ENCODE measurements at places on chromosomes 2 and 18.

DNA sequence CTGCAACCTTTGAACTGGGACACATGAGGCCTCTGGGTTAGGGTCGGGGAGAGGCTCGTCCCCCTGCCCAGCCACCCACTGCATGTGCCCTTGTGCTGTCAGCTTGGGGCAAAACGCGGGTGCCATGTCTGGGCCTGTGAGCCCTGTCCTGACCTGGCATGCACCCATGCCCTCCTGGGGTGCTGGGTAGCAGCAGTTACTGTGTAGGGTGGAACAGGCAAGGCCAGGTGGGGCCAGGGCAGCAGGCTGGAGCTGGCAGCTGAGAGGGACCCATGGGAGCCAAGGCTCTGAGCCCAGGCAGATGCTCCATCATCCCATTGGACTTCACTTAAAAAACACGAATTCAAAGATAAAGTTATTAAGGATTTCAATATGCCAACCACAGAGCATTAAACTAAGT lies 133.8 kb upstream of the REV1 start:
- no peak for DNase-seq

GRCh38 chr18:50898919-50899318 lies 20.0 kb downstream of the ME2 start:
- DNase-seq, result no peak

- no peak for DNase-seq
These were observed 88.8 kb upstream of the DNMT3A start for GRCh38 chr2:25430556-25430955.

GRCh38 chr18:31100436-31101182 lies 1.6 kb downstream of the DSC2 start:
- peak; percentile 21 for DNase-seq

- no peak for DNase-seq
These were observed 34.0 kb downstream of the LOXHD1 start for GRCh38 chr18:46622999-46623398.

- DNase-seq, result no peak
These were observed at the start of gene SERPINB11 for GRCh38 chr18:63702660-63703059. TSS of gene SERPINB11 (plus strand) at chr18:63702960. CDS start at chr18:63710194, 7,234 bp downstream.

- no peak for DNase-seq
These were observed 18.2 kb downstream of the NRP2 start for GRCh38 chr2:205700331-205701132.

GRCh38 chr2:21231985-21232384 lies 108.2 kb downstream of the TDRD15 start:
- no peak for DNase-seq

DNA sequence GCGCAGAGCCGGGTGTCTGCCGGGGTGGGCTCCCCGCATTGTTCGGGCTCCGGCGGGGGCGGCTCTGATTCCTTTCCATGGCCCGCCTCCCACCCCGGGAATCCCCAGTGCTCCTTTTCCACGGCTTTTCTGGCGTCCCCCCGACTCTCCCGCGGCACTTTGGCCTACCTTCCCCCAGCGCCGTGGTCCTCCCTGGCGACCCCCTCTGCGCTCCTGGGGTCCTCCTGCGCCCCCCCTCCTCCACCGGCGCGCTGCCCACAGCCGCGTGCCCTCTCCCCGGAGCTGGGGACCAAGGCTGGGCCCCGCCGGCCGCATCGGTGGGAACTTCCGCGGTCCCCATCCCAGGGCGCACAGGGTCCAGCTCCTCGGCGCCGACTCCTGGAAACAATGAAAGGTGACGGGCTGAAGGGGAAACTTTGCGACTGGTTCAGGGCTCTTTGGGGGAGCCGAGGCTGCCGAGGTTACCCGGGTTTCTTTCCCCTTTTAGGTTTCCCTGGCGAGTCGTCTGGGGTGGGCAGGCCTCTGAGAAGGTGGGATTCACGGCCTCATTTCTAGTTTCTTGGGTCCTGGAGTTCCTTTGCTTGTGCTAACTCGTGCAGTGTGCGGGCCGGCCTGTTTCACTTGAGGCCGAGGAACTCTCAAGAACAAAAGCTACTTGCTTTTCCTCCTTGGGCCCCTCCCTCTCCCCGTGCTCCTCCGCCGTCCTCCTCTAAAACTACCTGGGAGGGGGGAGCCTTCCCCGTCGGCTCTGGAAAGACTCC lies 2.2 kb downstream of the TGIF1 start:
- peak; percentile 56 for DNase-seq

DNA sequence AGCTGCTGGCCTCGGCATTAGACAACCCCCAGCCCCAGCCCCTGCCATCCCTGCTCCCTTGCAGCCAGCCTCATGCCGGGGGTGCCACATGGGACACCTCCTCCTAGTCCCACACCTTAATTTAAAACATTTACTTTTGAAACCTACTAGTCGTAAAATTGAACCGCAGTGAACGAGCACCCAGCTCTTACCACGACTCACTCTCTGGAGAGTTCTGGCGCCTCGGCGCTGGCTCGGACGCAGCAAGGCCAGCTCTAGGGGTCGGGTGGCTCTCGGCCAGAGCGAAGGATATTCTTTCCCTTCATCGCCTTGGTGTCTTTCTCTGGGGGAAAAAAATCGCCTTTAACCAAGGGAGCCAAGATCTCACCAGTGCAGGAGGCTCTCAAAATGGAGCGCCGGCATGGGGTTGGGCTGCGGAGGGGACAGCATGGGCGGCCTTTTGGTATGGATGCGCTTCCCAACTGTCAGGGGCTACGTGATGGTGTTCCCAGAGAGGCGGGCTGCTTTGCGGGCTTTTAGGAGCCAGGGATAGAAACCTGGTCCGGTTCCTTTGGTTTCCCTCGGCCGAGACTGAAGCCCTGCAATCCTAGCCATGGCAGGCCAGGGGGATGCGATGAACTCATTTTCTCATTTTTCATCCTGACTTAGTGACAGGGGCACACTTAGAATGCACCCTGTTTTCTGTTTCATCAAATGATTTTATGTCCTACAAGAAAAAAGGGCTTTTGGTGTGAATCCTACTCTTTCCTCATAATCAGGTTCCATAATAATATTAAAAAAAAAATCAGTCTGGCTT lies 2.0 kb downstream of the HPCAL1 start:
- DNase-seq, result no peak

DNA sequence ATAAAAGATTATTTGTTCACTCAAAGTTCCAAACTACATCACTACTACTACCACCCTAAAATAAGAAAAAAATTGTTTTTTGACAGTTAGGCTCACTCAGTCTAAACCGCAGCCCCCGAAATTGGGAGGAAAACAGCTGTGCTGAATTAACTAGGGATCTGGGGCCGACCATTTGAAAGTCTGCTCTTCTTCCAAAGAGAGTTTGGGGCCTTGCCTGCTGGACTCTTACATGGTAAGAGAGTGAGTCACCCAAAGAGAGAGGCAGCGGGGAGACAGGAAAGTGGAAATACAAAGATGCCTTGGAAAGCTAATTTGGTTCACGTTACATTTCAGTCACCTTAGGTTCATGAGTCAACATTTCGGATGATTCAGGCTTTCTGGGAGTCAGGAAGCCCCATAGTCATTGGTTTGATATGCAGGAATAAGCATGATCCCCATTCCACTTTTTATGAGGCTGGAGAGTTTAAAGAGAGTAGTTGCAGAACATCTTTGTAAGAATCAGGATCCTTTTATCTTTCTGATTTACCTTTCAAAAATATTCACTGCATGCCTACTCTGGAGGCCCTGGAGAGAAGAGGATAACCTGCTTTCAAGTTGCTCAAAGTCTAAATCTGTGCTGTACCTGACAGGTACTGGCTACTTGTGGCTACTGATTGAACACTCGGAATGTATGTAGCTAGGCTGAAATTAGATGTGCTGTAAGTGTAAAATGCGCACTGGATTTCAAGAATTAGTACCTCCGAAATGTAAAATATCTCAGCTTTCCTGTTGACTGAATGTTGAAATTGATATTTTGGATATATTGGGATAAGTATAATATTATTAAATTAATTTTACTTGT lies 995 bp upstream of the RTN4 start:
- DNase-seq, result peak; percentile 50

GRCh38 chr2:147483911-147484310 lies 360.9 kb upstream of the ACVR2A start:
- no peak for DNase-seq

DNA sequence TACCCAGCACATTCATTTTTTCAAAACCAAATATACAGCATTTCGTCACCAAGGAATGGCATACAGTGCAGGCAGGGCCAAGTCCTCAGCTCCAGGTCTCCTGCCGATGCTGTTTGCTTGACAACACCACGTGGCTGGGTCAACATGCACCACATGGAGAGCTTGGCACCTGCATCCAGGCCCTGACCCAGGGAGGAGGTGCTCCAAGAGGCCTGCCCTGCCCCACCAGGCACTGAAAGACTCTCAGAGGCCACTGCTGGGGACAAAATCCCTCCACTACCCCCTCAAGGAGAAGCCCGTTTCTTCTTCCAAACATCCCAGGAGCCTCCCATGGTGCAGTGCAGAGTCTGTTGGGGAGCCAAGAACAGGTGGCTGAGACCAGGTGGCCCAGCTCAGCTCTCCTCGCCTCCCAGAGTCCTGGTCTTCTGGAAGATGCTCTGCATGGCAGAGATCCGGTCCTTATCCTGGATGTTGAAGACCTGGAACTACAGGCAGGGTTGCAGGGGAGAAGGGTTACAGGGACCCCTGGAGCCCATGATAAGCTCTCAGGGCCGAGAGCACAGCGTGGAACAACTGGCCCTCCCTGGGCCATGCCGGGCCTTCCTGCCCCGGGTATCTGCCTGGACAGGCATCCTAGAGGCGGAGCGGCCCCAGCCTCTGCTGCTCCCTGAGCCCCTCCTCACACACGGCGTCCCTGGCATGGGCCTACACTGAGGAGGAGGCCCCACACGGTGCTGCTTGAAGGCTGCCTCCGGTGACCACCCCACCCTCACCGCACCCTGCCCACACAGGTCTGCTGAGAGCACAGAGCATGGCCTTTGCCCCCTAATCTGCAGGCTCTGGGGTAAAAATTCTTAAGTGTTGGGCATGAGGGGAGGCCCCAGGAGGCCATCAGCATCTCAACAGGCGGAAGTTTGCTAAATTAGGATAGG lies 9.0 kb downstream of the MAB21L4 start:
- no peak for DNase-seq

DNA sequence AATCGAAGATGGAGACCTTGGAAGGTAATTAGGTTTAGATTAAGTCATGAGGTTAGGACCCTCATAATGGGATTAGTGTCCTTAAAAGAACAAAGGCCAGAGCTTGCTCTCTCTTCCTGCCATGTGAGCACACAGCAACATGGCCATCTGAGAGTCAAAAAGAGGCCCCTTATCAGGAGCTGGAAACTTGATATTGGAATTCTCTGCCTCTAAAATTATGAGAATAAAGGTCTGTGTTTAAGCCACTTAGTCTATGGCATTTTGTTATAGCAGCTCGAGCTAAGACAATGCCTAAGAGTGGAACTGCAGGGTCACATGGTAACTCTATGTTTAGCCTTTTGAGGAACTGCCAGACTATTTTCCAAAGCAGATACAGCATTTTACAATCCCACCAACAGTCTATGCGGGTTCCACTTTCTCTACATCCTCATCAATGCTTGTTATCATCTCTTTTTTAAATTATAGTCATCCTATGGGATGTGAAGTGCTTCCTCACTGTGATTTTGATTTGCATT lies 42.4 kb downstream of the THADA start:
- no peak for DNase-seq

GRCh38 chr2:31255911-31256571 lies 22.1 kb downstream of the EHD3 start:
- DNase-seq, result no peak

- no peak for DNase-seq
These were observed 73.3 kb upstream of the KLF7 start for GRCh38 chr2:207238831-207239701.

- no peak for DNase-seq
These were observed 185.8 kb downstream of the NDUFA10 start for GRCh38 chr2:239839306-239839705.

DNA sequence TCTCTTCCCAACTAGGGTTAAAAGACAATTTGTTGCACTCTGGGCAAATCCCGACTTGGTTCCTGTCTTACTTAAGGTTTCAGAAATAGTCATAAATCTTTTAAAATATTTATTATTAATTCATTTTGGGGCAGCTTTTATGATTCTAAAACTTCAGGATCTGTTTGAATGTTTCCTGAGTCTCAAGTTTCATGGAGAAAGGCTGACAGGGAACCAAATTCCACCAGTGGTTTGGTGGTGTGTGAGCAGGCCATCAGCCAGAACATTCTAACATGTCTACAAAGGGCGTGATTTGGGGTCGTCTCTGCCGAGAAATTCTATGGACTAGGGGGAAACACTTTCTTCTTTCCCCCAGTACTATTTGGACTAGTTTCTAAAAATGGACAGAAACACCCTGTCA lies 366.4 kb downstream of the ZNF521 start:
- no peak for DNase-seq

DNA sequence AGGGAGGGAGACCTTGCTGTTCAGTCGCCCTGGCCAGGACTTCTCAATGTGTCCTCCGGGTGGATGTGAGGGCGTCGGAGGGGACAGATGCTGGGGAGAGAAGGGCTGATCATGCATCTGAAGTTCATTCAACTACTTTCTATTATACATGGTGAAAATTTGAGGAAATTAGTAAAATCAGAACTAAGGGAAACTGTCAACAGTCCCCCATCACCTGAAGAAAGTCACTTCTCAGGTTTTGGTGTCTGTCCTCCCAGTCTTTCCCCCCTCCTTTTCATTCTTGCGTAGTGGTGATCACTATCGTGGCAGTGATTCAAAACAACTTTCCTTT lies 17.4 kb upstream of the ACKR3 start:
- no peak for DNase-seq

DNA sequence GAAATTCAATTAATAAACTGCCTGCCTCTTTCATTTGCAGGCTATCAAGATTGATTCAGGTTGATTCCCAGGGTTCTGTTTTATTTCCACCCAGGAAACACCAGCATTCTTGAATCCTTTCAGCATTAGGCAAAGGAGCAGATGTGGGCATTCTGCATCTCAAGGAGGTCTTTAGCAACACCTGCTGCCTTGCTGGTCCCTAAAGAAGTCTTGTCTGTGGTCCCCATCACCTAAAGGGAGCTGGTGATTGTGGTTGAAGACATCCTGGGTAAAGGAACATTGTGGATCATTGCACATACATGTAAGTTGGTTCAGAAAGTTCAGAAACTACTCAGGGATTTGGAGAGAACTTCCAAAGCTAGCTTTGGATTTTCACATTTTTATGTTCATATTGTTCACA lies 78.3 kb downstream of the EVA1A start:
- no peak for DNase-seq

DNA sequence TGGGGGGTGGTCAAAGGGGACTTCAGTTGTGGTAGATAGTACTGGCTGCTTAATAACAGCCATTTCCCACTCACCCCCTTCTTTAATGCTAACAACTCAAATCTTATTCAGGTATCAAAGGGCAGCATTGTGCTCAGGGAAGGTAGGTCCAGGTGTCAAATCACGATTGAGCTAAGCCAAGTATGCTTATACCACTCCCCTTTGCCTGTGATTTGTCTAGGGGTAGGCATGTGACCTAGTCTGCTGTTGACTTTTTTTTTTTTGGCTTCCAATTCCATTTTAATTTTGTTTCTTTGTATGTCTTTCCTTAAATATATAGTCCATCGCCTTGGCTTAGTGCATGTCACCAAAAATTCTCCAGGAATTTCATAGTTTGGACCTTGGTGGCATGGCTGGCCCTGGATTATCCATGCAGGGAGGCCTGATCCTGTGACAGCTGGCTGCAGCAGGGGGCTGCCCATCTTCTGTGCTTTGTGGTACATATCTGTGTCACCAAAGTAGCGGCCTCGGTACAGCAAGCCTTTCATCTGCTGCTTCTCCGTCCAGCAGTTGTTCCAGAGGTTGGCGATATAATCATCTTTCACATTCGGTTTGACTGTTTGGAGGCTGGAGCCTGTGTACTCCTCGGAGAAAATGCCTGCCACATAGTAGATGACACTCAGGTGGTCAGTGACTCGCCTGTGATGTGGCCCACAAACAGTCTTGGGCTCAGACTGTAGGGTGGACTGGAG lies 68.1 kb upstream of the SPRED2 start:
- DNase-seq, result no peak
